ENCODE measurements at places on chromosomes 4 and X.

GRCh38 chr4:146124023-146124680, 51.4 kb upstream of the LSM6 start:
- no peak for DNase-seq

DNA sequence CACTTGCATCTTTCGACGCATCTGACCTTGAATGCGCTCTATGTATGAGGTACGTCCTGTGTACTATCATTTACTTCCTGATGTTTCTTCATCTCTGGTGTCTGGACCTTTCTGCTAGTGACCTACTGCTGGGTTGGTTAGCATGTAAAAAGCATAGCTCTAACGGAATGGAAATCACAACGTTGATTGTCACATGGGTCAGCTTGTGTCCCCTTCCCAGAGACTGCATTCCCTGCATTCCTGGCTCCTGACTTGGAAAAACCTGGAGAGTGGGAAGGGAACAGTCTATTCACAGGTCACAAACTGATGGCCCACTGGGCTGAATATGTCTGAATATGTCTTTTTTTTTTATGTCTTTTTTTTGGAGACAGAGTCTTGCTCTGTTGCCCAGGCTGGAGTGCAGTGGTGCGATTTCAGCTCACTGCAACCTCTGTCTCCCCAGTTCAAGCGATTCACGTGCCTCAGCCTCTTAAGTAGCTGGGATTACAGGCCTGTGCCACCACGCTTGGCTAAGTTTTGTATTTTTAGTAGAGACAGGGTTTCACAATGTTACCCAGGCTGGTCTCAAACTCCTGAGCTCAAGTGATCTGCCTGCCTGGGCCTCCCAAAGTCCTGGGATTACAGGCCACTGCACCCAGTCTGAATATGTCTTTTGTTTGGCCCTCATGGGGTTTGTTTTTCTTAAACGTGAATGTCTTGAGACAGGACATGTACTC, 16.3 kb downstream of the LONRF3 start:
- no peak for DNase-seq

DNA sequence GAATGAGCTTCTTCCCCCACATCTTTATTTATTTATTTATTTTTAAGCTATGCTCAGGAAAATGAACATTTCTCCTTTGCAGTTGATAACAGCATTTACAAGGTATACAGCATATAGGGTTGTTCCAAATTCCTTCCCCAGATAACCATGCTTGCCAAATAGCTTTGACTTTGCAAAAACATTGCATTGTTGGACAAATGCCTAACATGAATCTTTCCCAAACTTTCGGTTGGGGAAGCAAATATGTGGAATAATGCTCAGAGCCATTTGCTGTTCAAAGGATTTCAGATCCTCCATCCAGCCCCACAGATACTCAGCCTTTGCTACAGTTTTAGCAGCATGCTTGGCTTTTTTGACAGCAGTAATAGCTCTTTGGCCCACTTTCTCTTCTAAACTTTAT, 127.2 kb upstream of the AGA start:
- DNase-seq: peak; percentile 36

DNA sequence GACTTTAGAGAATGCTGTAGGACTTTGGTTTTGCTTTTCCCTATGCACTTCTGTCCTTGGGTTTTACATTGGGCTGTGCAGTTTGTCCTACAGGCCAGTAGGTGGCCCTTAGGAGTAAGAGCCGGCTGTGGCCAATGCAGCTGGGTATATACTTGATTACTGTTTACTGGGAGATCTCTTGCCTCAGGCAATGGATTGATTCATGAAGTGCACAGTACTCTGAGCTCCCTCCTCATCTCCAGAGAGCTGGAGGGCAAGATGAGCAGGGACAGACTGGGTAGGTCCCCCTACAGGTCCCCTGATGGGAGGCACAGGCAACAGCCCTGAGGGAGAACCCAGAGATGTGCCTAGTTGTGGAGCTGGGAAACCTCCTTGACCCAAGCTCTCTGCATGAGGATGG, 103.8 kb upstream of the QRFPR start:
- DNase-seq: peak; percentile 58

- no peak for DNase-seq
Observed at GRCh38 chr4:38344929-38345328, 319.1 kb upstream of the KLF3 start.

DNA sequence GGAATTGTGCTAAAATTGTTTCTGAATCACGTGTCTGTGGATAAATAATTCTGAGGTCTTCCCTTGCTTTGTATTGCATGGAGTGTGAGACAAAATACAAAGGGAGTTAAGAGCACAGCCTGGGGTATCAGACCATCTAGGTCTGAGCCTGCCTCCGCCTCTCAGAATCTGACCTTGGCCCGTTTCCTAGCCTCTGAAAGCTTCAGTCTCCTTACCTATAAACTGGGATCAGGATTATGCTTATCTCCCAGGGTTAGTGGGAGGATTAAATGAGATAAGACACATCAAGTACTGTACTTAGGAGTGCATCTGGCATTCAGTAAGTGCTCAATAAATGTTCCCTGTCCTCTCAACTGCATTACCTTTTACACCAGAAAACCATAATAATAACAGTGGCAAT, 140.6 kb upstream of the TENM3 start:
- DNase-seq: no peak

DNA sequence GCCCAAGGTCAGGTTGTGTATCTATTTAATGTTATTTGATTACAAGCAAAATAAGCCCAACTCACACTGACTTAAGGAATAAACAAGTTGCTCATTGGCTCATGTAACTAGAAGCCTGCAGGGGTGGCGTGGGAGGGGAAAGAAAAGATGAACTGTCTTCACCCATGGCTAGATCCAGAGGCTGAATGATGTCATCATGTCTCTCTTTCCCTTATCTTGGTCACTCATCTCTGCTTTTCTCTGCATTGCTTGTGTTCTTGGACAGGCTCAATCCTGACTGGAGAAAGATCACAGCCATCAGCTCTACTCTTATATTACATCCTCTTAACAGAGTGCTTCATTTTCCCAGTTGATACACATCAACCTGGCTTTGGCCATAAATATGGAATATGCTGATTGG, 290.0 kb upstream of the DIAPH2 start:
- DNase-seq: peak; percentile 24

DNA sequence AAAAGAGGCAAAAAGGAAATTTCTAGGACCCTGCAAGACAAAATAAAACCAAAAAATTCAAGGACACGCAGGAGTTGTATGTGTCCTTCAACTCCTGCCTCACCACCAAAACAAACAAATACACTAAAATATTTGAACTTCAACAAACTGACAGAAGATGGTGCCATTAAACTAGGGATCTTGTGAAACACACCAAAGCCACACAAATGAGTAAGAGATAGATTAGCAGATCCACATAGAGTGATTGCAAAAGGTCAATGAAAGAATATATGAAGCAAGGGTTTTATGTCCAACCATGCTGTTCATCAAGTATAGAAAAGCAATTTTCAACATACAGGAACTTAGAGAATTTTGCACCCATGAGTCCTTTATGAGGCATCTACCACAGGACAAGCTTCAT, 40.1 kb upstream of the SCML1 start:
- DNase-seq: peak; percentile 40

GRCh38 chrX:52426810-52427209, 58.0 kb downstream of the XAGE2 start:
- no peak for DNase-seq

- no peak for DNase-seq
Observed at GRCh38 chr4:11250510-11250909, 178.2 kb downstream of the HS3ST1 start.

- no peak for DNase-seq
Observed at GRCh38 chr4:183738081-183738673, 79.1 kb downstream of the TRAPPC11 start.

DNA sequence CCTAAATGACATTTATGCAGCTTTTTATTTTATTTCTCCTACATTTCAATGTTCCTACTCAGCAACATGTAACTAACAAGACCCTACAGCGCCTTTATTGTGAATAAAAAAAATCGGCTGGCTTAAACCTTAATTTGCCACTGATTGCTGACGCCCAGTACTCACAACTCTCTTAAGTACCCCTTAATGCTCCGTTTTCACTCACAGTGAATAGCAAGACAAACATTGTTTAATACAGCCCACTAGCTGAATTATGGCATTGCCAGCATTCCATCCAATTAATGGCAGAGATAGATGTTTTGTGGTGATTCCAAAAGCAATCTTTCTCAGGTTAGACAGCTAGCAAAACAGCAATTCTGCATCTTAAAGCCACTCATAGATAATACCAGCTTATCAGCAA, 61.1 kb downstream of the PPARGC1A start:
- DNase-seq: no peak

DNA sequence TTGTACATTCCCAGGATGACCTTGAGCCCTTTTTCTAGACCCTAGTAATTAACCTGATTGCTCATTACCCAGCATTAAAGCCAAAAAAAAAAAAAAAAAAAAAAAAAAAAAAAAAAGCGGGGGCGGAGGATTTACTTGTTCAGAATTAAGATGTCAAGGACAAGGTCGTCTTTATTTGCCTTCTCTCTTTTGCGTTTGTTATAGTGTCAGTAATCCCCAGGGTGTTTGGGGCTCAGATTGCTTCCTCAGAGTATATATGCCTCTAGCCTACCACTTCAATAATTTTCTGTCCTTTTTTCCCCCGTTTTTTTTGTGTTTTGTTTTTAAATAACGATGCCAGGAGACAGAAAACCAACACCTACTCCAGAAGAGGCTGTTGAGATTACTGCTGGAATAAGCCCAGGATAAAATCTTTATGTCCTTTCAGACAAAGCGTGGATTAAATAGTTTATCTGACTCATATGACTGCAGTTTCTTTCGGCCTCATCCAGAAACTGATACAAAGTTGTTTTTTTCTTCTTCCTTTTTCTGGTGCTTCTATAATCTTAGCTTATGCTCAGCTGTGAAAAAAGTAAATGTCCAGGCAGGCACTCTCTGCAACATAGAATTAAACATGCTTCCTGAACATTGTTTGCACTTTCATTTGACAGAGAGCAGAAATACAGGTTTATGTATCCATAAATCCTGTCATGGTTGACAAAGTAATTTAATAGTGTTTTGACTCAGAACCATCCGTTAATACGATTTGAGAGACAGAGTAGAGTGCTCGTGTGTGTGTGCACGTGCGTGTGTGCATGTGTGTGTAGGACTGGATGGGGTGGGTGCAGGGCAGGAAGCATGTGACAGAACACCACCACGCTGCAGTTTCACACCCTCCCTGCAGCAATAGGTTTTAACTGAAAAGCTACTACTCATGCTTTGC, 138.6 kb downstream of the AFF1 start:
- no peak for DNase-seq
